ENCODE measurements at places on chromosomes 1 and 21. TPM values are rescaled to one million over a fixed set of nuclear protein-coding genes. Genes with fewer than 3 reads are reported as not detected.

The GPR25 gene
- not detected for total RNA-seq

The TMEM125 gene
- not detected for total RNA-seq

DNA sequence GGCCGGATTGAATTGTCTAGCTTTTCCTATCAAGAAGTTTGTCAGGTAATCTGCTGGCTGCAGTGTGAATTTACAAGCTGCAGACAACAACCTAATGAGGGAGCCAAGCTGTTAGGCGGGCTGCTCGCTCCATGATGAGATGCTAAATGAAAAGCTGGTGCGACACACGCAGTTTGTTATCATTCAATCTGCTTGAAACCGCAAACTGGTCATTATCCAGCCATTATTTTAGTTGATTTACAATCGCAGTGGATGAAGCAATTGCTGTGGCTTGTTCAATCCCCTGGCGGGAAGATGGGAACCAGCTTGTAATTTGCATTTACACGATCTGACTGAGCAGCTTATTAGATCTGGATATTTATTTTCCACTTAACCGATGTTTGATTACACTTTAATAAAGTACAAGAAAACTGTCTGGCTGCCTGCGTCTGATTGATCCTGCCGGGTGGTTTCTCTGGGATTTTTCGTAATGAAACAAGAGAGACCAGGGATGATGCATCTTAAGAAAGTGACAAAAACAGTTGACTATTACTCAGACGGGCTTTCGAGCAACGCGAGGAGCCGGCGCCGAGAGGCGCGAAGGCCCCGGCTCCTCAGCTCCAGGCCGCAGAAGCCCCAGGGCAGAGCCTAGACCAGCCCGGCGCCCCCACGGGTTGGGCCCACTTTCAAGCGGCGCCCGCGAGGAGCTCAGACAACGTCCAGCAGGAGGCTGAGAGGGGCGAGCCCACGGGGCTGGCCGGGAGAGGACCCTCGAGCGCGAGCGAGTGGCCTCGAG is 118.0 kb upstream of the BARHL2 start:
- peak overlapping the region; percentile 44 for H3K27ac ChIP-seq
- no peak overlapping the region for H3K4me3 ChIP-seq
- H3K4me1 ChIP-seq: peaks cover 16% of the 10 kb centered on the region
- H3K27me3 ChIP-seq: peaks cover 86% of the 10 kb centered on the region

GRCh38 chr21:41037936-41038335 is 130.0 kb upstream of the BACE2 start:
- H3K4me3 ChIP-seq: no peak overlapping the region
- no peaks in the 10 kb centered on the region for H3K36me3 ChIP-seq
- no peak for DNase-seq
- H3K4me1 ChIP-seq: no peaks in the 10 kb centered on the region
- no peak overlapping the region for H3K27ac ChIP-seq
